ENCODE measurements at places on chromosomes 16 and 17.
A peak's percentile ranks its signal among the peaks of the same experiment; 100 is the strongest.

DNA sequence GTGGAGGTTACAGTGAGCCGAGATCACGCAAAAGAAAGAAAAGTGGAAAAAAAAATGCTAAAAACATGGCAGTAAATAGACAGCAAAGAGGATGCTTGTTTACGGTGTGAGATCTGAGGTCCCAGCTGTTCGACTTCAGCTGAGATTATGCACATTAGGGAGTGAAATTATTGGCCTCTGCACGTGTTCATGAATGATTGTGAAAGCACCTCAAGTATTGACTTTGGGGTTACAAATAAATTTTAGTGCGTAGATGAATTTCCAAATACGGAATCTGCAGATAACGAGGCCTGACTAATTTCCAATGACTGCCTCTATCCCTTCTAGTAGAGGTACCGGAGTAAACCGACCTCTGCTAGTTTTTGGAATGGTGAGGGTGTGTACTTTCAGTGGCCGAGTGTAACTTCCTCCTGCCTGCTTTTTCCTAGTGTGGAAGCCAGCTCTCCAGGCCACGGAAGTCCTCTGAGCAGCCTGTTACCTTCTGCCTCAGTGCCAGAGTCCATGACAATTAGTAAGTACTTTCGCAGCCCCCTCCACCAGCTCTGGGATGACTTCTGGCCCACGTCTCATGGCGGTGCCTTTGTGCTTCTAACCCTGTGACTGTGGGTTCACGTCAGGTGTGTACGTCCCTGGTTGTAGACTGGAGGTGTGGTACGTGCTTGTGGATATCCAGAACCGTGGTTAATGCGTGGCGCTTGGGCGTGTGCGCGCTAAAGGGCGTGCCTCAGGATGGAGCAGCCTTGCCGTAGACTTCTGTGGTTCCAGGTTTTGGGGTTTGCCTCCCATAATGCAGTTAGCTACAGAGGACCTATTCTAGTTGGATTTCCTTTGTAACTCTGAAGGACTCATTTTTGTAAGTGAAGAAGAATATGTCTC lies 102.1 kb downstream of the SNX29 start:
- no peak for DNase-seq

DNA sequence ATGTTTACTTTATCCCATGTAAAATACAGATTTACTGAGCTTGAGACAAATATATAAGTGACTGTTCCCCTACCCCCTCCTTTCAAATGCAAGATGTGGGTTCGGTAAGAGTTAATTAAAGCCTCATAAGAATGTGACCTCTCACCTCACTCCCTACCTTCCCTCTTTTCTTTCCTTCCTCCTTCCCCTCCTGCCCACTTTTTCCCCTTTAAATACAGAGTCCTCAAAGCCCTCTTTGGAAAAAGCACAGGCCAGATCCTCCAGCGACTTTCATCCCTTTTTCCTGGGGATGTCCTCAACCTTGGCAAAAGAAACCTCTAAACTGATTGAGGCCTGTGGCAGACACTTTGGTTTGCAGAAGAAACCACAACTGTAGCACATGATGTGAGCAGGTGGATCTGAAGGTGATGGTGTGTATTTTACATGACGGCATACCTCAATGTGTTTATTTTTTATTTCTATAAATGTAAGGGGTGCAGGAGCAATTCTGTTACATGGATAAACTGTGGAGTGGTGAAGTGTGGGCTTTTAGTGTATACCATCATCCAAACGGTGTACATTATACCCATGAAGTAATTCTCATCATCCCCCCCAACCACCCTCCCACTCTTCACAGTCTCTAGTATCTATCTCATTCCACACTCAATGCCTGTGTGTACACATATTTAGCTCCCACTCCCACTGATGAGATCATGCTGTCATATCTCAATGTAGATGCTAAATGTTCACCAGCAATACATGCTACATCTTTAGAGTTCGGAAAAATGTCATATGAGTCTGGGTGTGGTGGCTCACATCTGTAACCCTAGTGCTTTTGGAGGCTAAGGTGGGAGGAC lies 77.7 kb downstream of the XYLT1 start:
- no peak for DNase-seq

- peak; percentile 74 for DNase-seq
Measured at GRCh38 chr16:57621521-57622271, 6.7 kb upstream of the ADGRG1 start.

DNA sequence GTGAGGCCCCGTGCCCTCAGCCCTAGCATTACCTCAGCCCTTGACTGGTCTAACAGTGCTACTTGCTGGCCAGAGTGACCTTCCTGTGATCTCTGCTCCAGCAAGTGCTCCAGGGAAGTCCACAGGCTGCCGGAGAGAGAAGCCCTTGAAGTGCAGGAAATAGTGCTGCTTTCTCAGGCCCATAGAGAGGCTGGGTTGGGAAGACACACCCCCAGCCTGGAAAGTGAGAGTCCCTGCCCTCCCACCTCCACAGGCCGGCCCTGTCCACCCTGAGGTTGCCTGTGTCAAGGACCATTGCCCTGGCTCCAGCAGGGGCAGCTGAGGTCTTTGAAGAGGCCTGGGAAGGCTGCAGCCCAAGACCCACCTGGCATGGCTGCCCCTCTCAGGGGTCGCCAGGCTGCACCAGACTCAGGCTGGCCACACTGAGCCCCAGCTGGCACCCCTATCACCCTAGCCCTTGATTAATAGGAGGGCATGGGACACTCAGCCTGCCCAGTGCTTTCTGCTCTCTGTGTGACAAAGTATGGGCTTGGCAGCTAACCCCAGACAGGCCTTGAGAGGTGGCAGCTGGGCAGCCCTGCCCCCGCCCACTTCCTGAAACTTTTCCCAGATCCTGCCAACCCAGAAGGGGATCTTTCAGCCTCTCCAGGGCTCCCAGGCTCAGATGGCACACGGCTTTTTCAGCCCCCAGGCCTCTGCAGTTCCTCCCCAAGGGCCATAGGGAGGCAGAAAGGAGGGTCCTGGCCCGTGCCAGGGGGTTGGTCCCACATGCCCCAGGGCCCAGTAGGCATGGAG lies 21.7 kb downstream of the ATP6V0D1 start:
- no peak for DNase-seq

- DNase-seq, result no peak
Measured at GRCh38 chr16:86196687-86197391, 297.9 kb downstream of the IRF8 start.

DNA sequence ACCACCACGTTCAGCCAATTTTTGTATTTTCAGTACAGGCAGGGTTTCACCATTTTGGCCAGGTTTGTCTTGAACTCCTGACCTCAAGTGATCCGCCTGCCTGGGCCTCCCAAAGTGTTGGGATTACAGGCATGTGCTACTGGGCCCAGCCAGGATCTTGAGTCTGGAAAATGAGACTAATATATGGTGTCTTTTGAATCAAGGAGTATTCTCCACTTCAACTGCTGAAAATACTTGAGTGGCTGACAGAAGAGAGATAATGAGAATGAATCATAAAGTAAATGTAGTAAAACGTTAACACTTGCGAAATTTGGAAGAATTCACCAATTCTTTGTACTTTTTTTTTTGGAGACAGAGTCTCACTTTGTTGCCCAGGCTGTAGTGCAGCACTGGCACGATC lies 16.6 kb downstream of the SMYD4 start:
- no peak for DNase-seq

GRCh38 chr17:80673152-80673920 lies 128.7 kb downstream of the RPTOR start:
- peak; percentile 64 for DNase-seq

- DNase-seq, result no peak
Measured at GRCh38 chr17:40095944-40096791, 4.2 kb downstream of the NR1D1 start.

DNA sequence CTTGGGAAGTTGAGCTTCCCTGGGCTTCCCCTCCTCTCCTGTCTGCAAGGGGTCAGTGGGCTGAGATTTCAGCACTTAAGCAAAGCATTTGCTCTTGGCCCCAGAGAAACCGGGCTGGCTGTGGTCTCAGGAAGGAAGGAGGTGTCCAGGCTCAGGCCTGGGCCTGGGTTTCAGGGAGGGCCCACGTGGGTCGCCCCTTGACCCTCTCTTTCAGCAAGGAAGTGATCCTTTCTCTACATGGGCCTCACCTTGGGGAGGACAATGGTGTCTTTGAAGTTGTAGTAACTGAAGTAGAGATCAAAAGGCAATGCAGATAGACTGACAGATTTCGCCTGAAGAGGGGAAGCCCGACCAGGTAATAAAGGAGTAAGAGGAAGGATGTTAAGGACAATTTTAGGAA lies 2.7 kb downstream of the NOD2 start:
- peak; percentile 69 for DNase-seq

- DNase-seq, result no peak
Measured at GRCh38 chr17:37640015-37640414, 3.2 kb downstream of the DDX52 start.

DNA sequence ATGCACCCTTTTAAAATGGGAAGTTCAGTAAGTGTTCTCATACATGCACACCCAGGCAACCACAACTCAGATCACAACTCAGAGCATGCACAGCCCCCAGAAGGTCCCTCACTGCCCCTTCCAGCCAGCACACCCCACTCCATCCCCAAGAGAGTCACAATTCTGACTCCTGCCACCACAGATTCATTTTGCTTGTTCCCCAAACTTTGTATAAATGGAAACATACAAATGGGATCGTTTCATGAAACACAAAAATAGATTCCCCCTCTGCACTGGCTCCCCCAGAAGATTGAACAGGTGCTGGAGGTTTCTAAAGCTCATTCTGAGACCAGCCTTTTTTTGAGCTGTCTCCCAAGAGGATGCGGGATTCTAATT lies 3.3 kb upstream of the TNFRSF13B start:
- no peak for DNase-seq

- DNase-seq, result no peak
Measured at GRCh38 chr17:55273579-55274354, 9.0 kb downstream of the HLF start.

DNA sequence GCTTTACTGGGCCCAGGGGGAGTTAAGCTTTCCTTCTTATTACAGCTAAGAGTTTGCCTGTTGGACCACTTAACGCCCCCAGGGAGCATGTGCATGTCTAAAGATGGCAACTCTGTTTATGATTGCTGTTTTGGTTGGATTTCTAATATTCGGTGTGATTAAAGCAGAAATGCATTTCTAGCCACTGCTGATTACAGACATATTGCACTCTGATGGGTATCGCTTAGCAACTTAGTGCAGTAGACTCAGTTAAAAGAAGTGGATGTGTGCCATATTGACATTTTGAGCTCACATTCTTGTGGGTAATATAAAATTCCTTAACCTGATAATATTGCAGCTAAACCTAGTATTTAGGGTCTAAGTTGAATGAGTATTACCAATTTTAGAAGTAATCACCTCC lies 4.2 kb downstream of the NF1 start:
- DNase-seq, result no peak

DNA sequence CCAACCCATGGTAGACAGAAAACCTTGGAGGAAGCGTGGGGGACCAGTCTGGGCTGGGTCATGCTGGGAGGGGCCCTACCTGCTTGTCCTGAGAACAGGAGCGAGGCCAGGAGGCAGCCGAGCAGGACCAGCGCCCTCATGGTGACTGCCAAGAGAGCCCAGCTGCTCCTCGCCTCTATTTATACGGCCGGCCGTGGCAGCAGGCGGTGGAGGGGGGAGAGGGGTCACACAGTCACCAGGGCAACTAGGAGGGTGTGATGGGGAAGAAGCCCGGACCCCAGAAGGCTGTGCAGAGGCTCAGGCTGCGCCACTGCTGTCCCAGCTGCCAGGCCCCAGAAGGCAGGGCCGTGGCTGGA lies at the start of gene SRL:
TSS of gene SRL (minus strand) at position 153 of the 356 bp plus-strand sequence. CDS start at position 140, 13 bp downstream.
- DNase-seq, result no peak

DNA sequence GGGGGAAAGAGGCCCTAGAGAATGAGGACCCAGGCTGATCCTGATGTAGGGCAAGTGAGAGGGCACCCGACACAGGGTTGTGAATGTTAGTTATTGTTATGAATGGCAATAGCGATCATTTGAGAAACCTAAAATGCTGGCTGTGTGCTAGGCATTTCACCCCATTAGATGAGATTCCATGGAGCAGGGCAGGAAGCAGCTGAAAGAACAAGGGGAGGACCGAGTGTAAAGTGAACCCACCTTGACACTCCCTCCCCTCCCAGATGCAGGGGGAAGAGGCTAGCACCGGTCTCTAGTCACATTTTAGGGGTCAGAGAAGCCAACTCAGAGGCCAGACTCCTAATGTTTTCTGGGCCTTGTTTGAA lies 553 bp upstream of the CORO6 start:
- no peak for DNase-seq

- DNase-seq, result no peak
Measured at GRCh38 chr16:73140929-73141328, 93.0 kb upstream of the ZFHX3 start.

DNA sequence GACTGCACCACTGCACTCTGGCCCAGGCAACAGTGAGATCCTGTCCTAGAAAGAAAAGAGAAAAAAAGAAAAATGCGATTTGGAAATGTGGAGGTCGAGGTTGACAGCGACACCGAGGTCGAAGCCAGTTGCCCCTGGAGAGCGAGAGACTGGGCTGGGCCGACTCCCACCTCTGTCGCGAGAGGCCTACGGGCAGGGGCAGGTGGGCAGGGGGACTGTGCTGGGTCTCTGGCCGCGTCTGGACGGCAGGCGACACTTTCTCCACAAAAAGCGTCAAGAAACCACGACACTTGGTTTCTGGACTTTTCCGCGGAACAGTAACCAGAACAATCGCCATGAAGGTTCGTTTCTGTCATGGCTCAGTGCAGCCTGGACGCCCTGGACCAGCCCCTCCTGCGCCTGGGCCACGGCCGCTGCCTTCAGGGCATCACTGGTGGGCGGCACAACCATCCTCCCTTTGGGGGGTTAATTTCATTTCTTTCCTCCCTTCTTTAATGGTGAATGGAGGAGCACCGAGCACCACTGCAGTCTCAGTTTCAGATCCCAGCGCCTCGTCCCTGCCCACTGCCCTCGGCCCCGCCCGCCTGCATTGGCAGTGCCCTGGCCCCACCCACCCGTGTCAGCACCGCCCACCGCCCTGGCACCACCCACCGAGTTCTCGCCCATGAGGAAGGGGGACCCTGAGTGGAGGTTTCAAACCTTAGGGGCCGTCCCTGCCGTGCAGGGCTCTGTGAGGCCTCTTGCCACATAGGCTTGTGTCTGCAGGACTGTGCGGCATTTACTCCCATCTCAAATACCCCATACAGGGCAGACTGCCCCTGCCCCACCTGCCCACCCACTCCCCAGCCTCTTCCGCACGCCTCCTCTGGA lies 18.5 kb upstream of the CDH15 start:
- no peak for DNase-seq
